H9 (cell line): ENCODE measurements at places on chromosomes 6 and 20.

DNA sequence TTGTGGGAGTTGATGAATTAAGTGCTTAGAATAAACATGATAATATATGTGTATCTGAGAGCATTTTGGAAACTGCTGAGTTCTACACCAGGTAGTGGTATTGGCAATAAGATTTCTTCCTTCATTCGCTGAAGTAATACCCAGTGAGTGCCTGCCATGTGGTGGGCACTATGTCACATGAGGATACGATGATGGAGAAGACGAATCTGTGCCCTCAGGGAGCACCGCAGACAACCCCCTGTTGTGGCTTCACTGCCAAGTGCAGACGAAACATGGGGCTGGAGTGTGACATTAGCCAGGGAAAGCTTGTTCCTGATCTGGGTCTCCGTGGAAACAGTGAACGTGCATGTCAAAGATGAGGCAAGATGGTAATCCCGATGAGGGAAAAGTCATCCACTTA lies 7.9 kb downstream of the ZNF76 start:
- DNase-seq, result no peak

DNA sequence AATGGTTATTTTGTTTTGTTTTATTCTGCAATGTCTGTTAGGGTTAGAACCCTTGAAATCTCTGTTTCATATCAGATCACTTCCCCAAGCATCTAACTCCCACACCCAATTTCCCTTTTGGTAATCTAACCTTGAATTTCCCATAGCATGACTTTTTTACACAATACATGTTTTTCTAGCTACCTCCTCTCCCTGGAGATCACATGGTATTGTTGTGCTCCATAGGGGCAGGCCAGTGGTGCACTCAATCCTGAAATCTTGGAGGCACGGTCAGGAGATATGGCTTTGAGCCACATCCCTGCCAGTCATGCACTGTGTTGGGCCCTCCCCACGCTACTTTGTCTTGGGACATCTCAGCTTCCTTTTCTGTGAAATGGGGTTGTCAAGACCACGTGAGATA lies 36.7 kb upstream of the NNAT start:
- peak; percentile 7 for DNase-seq

DNA sequence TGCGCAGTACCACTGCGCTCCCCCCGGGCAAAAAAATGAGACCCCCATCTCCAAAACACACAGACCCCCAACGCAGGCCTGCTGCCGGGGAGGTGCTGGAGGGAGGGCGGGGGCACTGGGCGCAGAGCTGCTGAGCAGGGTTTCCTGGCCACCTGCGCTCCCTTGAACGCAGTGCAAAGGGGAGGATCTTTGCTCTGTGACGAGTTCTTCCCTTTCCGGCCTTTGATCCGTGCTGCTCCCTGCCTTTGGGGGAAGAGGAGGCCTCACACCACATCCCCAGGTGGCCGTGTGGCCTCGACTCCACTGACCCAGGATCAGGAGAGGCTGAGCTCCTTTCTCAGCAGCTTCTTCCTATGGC lies 8.9 kb upstream of the COL20A1 start:
- DNase-seq, result no peak

GRCh38 chr6:2387445-2387844 lies 142.0 kb upstream of the GMDS start:
- DNase-seq, result no peak

- DNase-seq, result peak; percentile 31
Measured at GRCh38 chr20:1336699-1337367, 7.9 kb upstream of the SDCBP2 start.

DNA sequence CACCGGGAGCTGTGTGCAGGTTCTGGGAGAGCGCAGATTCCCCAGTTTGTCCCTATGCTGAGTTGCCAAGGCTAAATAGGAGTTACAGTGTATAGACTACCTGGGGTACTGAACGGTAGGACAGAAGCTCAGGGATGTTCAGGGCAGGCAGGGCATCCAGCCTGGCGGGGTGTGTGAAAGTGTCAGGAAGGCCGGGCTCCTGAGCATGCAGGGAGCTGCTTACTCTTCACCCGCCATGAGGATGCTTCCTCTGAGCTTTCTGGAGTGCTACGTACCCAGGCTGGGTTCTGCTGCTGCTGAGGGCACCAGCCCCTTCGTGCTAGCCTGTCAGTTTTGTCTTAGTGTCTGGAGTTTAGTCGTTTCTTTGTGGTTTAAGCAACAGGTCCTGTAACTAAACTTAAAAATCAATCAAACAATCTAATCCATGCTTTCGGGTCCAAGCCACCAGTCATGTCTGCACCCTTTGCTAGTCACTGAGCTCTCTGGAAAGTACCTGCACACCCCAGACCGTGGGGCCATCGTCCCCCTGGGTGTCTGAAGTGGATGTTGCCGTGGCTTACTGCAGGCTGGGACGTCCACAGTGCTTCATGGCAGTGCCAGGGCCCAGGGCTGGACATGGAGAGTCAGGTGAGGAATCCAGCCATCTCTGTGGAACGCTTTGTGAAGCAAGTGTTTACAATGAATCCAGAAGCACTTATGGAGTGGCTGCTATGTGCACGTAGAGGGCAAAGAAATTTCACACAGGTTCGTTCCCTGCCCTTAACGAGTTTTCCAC lies 220.3 kb upstream of the SNX9 start:
- no peak for DNase-seq

- DNase-seq, result no peak
Measured at GRCh38 chr6:107977283-107977682, 19.3 kb upstream of the SEC63 start.

DNA sequence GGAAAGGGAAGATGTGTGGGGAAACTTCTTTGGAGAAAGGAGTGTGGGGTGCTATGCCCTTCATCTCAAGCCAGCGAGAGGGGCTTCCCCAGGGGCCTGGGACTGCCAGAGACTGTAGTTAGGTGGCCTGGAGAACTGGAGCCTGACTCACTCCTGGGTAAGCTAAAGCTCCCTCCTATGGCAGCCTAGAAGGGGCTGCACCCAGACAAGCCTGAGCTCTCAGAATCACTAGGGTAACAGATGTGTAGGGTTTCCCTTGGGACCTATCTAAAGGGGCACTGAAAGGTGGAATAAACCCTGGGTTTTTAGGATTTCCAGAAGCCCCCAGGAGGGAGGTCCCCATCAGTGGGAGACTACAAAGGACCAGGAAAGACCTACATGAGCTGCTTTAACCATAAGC lies 1.6 kb upstream of the ARMC2 start:
- no peak for DNase-seq

- DNase-seq, result no peak
Measured at GRCh38 chr20:51034988-51035656, 12.2 kb upstream of the KCNG1 start.

GRCh38 chr20:20503777-20504530 lies 136.1 kb downstream of the INSM1 start:
- DNase-seq, result no peak

DNA sequence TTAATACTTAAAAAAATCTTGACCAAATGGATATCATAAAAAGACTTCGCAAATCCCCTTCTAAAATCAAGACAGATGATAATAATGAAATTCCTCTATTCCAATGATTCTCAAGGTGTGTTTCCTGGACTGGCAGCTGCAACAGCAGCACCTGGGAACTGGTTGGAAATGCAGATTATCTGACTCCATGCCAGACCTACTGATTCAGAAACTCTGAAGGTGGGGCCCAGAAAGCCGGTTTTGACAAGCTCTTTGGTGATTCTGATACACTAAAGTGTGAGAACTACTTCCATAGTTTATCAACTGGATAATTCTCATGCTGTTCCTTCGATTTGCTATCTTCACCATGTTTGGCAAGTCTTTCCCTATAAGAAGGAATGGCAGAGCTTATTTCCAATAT lies 252.1 kb downstream of the COL12A1 start:
- DNase-seq, result no peak

DNA sequence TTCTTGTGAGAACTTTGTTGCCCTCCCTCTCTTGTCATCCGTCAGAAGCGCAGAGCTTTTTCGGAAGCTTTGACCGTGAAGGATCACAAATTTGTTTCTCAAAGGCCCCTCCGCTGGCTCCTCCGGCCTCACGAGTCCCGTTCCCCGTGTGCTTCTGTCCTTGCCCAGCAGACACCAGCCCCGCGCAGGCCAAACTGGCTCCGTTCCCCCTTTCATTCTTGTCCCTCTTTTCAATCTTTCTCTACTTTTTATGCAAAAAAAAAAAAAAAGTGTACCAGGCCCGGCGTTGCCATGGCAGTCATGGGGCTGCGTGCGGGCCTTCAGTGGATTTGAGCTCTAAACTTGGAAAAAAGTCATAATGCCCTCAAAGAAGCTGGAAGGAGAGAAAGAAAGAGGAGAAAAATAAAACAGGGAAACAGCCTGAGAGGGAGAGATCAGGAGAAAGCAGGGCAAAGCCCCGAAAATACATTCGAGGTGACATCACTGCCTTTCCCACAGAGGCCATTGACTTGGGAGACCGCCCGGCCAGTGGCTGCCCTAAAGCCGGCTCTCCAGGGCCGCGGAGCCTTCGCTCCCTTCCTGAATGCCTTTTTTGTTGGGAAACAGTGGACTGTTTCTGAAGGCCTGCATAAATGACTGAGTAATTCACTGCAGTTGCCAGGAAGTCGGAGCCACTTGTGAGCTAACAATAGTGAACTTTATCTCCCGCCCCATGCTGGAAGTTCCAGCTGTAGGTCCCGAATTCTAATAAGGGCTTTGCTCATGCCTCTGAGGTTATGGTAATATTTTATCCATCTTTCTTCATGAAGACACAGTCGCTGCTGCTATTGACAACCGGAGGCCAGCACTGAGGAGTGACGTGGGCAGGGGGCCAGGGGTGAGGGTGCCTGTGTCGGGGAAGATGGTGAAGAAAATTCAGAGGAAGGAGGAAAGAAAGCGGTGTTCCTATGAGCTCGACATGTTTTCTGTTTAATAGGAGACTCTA lies 670.9 kb downstream of the QKI start:
- peak; percentile 51 for DNase-seq

DNA sequence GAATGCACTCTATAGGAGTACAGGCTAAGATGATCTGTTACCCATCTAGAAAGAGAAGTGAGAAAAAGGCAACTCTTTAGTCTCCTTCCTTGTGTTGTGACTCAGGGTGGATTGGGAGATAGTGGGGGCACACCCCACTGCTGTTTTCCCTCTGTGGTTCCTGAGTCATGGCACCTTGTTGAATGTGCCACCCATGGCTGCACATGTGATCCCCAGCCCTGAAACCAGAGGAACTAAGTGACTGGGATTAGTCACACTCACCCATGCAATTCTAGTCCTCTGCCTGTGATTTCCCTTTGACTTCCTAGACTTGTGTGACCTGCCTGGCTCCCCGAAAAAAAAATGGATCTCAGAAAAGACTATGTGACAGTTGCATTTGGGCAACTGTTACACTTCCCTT lies 48.6 kb upstream of the HTR1B start:
- no peak for DNase-seq

GRCh38 chr6:56814308-56814707 lies 140.6 kb upstream of the BEND6 start:
- DNase-seq, result no peak

DNA sequence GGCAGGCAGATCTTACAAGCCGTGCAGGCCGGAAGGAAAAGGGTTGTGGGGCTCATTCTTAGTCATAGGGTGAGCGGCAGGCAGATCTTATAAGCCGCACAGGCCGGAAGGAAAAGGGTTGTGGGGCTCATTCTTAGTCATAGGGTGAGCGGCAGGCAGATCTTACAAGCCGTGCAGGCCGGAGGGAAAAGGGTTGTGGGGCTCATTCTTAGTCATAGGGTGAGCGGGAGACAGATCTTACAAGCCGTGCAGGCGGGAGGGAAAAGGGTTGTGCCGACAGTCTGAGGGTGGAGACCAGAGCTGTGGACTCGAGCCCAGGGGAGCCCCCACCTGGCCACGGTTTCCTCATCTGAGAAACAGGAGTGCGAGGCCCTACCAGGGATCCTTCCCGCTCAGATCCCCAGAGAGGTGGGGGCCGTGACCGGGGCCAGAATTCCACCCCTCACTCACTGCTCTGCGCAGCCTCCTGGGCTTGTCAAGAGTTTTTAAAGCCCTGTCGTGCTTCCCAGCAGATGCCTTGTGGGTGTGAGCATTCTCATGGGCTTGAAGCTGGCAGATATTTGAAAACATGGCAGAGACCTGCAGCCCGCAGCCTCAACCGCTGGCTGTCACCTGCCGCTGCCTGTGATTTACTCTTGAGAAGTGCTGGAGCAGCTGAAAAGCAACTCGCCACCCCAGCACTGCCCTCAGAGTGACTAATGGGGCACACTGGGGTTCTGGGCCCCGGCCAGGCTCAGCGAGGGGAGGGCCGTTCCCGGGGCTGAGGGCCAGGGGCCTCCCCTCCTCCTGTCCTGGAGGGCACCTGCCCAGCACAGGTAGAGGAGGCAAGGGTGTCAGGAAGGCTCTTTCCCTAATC lies 31.9 kb downstream of the NTSR1 start:
- no peak for DNase-seq

DNA sequence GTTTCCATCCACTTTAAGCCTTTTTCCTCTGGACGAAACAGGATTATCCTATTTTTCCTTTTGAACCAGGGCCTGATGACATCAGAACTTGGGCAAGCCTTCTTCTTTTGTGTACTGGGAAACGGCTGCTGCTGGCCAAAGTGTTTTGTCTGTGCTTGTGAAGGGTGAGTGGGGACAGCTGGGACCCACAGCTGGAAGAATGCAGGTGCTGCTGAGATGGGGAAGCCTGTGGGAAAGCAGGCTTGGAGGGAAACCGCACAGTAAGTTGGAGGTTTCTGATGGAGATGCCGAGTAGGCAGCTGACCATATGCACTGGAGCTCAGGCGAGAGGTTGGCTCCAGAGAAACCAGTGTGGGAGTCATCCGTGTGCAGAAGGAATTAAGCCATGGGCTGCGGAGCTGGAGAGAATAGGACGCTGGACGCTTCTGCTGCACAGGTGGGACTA lies 8.5 kb upstream of the PSMG4 start:
- DNase-seq, result no peak

- DNase-seq, result no peak
Measured at GRCh38 chr6:11921751-11922150, 90.4 kb upstream of the HIVEP1 start.

DNA sequence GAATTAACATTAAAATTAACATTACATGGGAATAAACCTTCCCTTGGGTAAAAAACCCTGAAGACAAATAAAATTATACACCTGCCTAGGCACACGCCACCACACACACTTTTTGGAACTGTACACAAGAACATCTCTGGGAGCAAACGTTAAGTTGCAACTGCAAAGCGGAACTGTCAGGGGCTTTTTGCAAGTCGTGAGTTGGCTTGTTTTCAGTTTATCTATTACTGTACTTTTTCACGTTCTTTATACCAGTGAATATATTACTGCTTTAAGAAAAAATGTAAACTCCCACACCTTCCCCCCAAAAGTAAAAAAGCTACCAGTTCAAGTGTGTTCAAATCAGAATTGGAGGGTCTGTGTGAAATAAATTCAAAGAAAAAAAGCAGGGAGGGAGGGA lies 65.5 kb upstream of the NFATC2 start:
- DNase-seq, result no peak

GRCh38 chr6:81978230-81978629 lies 225.7 kb upstream of the TENT5A start:
- no peak for DNase-seq

GRCh38 chr6:159389695-159390094 lies 220.5 kb downstream of the FNDC1 start:
- no peak for DNase-seq

DNA sequence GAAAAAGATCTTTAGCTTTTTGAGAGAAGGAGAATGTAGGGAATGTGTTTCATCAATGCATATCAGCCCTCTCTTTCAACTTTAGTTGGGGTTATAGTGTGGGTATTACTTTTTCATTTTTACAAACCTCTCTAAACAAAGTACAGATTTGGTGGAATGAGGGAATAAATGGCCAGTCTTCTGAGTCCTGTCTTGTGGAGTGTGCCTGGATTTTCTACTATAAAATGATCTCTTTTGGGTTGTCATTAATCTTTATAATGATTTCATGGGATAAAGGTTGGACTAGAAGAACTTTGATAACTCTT lies 209.3 kb downstream of the RNF144B start:
- no peak for DNase-seq

GRCh38 chr20:48831718-48832404 lies 4.1 kb upstream of the PREX1 start:
- no peak for DNase-seq
